Occipital lobe (tissue), 3 donors: ENCODE measurements at places on chromosomes 5 and 9. TPM values are rescaled to one million over a fixed set of nuclear protein-coding genes. Genes with fewer than 3 reads are reported as not detected.

GRCh38 chr5:14038341-14038959 is 94.0 kb upstream of the DNAH5 start:
- no peak for DNase-seq

Gene CDX1
- total RNA-seq: not detected

- DNase-seq: no peak
Observed at GRCh38 chr5:164593982-164594381, 1088.6 kb downstream of the MAT2B start.

GRCh38 chr5:16957304-16958196 is 21.5 kb upstream of the MYO10 start:
- no peak for DNase-seq

- DNase-seq: peak; percentile 63
Observed at GRCh38 chr5:133240425-133241091, 188.7 kb downstream of the HSPA4 start.
